ENCODE measurements at places on chromosomes 11 and 22.

- DNase-seq: no peak
Measured at GRCh38 chr22:37126882-37127281, 17.4 kb upstream of the TMPRSS6 start.

DNA sequence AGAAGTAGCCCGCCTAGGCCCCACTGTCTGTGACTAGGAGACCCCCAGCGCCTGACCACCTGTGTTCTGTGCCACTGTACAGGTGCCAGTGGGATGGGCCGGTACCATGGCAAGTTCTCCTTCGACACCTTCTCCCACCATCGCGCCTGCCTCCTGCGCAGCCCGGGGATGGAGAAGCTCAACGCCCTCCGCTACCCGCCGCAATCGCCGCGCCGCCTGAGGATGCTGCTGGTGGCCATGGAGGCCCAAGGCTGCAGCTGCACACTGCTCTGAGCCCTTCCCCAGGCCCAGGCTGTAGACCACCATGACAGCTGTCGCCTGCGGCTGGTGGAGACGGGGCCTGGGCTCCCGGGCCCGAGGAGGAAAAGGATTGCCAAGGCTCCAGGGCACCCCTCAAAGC, 2.8 kb upstream of the NDUFS8 start:
- no peak for DNase-seq

- no peak for DNase-seq
Measured at GRCh38 chr22:49954991-49955580, 5.5 kb upstream of the PIM3 start.

GRCh38 chr11:113994077-113994954, 19.4 kb downstream of the HTR3A start:
- DNase-seq: no peak

DNA sequence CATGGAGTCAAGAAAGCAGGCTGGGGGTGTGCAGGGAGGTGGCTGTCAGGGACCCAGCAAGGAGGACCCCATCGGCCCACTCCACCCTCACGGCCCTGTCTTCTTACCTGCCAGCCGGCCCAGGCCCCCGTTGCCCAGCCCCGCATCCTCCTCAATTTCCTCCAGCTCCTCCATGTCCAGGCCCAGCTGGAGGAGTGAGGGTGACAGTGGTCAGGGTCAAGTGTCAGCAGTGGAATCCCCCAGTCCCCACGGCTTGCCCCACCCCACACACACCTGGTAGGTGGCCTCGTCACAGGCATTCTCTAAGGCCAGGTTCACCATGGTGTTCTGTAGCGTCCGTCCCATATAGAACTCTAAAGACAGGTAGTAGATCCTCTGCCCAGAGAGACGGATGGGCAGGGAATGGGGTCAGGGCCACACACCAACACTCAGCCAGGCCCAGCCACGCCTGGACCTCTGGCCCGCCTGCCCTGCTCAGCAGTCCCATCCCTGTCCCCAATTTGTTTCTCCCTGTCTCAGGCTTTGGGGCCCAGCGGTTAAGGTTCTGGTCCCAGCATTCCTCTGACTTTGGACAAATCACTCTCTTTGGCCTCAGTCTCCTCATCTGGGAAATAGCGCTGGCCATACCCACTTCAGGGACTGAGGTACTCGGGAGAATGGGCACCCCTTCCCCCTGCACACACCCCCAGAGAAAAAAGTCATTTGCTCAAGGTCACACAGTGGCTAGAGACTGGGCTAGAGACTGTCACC, 1.3 kb downstream of the PYGM start:
- no peak for DNase-seq

- no peak for DNase-seq
Measured at GRCh38 chr11:19979519-19979845, 180.8 kb downstream of the DBX1 start.

DNA sequence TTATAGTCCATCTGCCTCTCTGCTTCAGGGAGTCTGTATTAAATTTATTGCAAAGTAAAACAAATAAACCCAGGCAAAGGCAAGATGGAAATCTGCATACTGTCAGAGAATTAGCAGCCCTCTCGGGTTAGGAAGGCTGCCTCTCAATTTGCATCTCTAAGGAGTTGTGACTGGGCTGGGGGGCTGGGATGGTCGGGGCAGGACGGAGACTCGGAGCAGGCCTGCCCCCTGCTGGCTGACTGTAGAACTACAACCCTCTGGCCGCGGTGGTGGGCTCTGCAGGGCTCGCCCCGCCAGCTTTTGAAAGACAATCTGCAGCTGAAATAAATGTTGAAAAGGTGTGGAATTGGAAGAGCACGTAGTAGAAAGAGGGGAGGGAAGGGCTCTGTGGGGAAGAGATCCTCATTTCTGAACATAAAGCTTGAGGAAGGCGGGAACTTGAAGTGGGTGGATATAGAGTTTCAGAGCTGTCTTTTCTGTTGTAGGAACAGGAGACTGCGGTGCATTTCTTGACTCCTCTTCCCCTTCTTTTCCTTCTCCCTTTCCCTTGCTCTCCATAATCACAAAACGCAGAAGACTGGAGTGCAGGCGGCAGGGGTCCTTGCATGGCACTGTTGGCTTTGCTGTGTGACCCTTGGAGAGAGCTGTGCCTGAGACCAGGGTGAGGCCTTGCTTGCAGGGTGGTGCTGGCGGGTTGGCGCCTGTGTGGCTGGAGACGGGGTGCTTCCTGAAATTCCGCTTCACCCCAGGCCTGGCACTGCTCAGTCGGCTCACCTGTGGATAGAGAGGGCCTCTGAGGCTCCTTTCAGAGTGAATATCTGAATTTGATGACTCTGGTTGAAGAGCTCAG, 22.6 kb upstream of the PKNOX2 start:
- no peak for DNase-seq

DNA sequence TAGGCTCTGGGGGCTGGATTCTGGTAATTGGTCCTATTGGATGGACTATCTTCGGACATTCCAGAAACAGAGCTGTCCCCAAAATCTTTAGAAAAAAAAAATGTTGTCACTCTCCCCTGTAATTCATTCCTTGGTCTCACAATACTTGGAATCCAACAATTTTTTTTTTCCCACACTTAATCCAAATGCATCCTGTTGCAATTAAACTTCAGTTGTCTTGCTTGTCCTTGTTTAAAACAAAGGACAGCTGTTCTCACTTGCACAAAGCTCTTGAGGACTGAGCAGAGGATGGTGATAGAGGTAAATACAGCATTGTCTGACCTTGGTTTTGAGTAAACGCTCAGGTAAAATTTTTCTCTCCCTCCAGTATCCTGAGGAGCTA, 75.3 kb downstream of the SC5D start:
- no peak for DNase-seq

GRCh38 chr11:97110376-97110775, 720.6 kb downstream of the JRKL start:
- no peak for DNase-seq

- no peak for DNase-seq
Measured at GRCh38 chr11:126347751-126348668, 7.5 kb upstream of the ST3GAL4 start.

- DNase-seq: peak; percentile 68
Measured at GRCh38 chr11:12813371-12814225, 139.4 kb downstream of the TEAD1 start.

GRCh38 chr11:115848080-115848479, 343.9 kb upstream of the CADM1 start:
- DNase-seq: no peak

DNA sequence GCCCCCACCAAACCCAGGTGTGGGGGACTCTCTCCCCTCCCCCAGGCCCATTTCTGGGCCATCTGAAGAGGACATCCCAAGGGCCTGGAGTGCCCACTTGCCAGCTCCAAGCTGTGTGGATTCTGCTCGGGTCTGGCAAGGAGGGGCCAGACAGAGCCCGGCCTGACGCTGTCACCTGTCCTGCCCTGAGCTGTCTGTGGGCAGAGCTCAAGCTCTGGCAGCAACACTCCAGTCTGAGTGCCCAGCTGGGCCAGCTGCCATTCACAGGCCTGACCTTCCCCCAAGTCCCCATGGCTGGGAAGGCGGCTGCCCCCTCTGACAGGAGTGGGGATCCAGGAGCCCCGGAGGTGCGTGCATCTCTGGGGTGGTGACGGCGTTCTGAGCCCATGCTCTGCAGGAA, 6.2 kb upstream of the PIM3 start:
- no peak for DNase-seq

- no peak for DNase-seq
Measured at GRCh38 chr11:97786961-97787360, 1233.8 kb upstream of the CNTN5 start.

- DNase-seq: no peak
Measured at GRCh38 chr11:1988667-1989317, 8.8 kb downstream of the H19 start.

DNA sequence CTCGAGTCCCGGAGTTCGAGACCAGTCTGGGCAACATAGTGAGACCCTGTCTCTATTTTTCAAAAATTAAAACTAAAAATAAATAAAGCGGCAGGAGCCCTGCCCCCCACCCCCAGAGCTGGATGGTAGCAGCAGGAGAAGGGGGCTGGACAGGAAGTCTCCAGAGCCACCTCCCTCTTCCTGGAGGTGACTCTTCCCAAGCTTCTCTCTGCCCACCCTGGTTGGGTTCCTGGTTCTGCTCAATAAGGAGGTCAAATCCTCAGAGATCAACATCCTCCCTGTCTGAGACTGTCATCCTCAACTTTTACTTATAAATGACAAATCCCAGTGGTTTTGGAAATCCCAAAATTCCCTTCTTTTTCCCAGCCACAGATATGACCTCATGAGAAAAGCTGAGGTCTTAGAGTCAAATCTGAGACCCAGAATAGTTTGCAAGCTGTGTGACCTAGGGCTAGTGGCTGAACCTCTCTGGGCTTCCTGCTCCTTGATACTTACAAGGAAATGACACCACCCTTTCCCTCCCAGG, 987 bp downstream of the C1QTNF6 start:
- no peak for DNase-seq

DNA sequence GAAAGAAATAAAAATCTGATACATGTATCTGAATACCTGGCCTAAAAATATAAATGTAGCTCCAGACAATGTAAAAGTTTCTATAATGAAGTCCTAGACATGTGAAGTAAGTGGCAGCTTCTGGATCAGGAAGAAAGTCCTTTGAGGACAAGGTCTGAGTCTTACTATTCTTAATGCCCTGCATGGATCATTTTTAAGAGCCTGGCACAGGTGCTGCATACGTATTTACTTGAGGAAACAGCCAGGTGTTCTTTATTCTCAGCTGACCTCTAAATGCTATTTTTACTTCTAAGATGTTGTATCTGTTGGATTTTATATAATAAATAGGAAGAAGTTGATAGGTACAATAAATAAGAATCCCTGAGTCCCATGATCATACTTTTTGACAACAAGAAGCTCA, 750.0 kb upstream of the LUZP2 start:
- no peak for DNase-seq
